ENCODE measurements at places on chromosomes 6 and 20. TPM values are rescaled to one million over a fixed set of nuclear protein-coding genes. Genes with fewer than 3 reads are reported as not detected.

DNA sequence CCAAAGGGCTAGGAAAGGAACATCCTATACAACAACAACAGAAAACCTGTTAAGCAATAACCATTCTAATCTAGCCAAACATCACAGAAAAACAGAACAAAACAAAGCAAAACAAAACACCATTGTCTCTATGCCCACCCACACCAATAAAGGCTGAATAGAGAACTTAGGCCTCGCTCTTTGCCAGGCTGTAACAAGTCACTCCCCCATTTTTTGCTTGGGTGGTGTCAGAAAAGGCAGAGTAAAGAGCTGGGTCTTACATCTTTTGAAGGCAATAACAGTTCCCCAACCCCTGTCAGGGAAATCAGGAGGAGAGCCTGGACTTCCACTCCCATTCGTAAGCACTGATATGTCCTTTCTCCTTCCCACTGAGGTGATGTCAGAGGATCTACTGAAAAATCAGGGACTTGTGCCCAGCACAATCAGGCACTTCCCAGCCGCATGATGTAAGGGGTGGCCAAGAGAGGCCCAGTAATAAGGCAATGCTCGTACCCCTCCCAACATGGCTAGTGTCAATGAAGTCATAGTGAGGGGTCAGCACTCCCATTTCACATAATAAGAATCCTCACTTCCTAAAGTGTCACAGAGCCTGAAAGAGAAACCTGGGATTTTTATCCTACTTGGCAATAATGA is 31.0 kb downstream of the THEMIS start:
- DNase-seq, result no peak

- DNase-seq, result no peak
These were observed 319.9 kb downstream of the CBLN4 start for GRCh38 chr20:55685425-55685824.

GRCh38 chr6:24740861-24741260 is 21.9 kb upstream of the C6orf62 start:
- no peak for DNase-seq

GRCh38 chr20:36249450-36249849 is 13.2 kb downstream of the AAR2 start:
- no peak for DNase-seq

Gene POU3F2
- not detected for polyA plus RNA-seq

Gene SMLR1
- polyA plus RNA-seq, result not detected

Gene RAET1G
- 1.8 TPM for polyA plus RNA-seq

Gene GSTA4
- polyA plus RNA-seq, result 18.3 TPM

All from foreskin keratinocyte (primary cell).